CD8-positive, alpha-beta memory T cell (primary cell): ENCODE measurements at places on chromosomes 5 and 9. TPM values are rescaled to one million over a fixed set of nuclear protein-coding genes. Genes with fewer than 3 reads are reported as not detected.

DNA sequence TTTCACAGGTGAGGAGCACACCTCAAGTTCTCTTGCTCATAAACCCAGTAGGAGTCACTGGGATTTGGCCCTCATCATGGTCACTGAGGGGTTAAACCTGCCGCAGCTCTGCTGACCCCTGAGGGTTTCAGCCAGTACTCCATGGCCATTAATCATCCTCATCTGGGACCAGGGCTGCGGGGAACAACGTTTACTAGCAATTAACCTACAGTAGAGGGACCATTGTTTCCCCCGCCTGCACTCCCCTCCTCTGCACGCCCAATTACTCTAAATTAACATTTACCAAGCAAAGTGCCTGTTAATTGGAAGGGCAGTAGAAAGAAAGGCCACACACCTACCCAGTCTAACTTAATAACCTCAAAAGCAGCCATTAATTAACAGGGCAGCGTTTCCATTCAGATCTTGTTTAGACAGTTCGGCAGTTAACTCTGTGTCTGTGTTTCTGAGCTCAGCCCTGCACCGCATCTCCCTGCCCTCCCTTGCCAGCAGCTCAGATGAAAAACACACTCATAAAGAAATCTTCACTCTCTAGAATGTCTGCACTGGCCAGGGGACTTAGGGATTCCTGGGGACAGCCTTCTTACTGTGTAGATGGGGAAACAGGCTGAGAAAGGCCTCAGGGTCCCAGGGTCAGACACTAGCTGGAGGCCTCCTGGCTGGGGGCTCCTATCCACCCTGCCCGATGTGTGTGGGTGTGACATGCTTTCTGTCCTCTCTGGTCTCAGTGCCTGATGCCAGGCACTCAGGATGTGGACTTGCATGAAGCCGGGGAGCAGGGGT is 51.6 kb downstream of the ALG2 start:
- DNase-seq = no peak

DNA sequence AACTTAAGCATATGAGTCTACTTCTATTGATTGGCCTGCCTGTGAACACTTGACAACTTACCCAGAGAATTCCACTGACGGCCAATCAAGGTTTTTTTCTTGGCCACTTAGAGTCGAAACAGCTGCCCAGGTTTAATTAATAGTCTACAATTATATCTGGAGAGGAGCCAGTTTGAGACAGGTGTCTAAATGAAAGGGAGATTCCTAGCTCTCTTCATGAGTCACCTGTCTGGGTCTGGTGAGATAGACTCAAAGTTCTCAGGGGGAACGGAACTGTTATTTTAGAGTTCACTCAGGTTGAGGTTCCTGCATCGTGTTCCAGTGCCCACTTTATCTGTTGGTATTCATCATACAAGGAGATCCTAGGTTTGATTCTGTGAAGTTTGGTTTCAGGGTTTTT is 111.0 kb downstream of the CD180 start:
- no peak for DNase-seq

GRCh38 chr5:36367524-36367923 is 65.8 kb upstream of the RANBP3L start:
- no peak for DNase-seq

Gene HTR1A
- not detected for total RNA-seq

Gene ARL14EPL
- not detected for total RNA-seq

Gene AKNA
- 126 TPM for total RNA-seq

- no peak for DNase-seq
These were observed 282.9 kb downstream of the NFIB start for GRCh38 chr9:14031060-14031414.

Gene AIF1L
- 0.48 TPM for total RNA-seq

Gene TRIM7
- 2.2 TPM for total RNA-seq

Gene ORM2
- total RNA-seq = not detected

DNA sequence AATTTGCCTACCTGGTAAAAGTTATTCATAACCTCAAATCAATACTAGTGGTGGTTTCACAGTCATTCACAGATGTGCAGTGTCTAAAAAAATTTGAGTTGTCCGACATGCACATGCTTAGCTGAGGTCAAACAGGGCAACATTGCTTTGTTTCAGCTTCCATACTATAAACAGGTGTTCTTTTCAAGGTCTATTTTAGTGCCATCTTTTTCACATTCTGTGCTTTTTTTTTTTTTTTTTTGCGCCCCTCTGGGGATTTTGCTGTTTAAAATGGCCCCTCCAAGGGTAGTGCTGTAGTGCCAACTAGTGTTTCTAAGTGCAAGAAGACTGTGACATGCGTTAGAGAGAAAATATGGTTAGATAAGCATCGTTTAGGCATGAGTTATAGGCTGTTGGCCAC is 14.5 kb downstream of the PHAX start:
- no peak for DNase-seq
